Stimulated activated CD4-positive, alpha-beta T cell treated with anti-CD3 and anti-CD28 coated beads, Interleukin-1b, Interleukin-23, amount 100 ng/mL, for 1 hour (primary cell): ENCODE measurements at places on chromosomes 7 and 10.

DNA sequence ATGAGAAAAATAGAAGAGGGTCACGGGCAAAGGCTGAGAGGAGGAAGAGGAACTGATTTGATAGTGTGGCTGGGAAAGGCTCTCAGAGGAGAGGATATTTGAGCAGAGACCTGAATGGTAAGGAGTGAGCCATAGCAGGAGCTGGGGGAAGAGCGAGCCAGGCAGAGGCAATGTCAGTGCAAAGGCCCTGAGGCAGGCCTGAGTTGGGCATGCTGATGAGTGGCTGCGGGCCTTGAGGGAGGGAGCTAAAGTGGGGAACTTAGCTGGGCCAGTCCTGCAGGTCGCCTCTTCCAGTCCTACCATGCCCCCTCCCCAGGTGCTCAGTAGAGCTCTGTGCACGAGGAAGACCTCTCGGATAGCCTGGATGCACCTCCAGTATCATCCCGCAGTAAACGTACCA, 55.4 kb upstream of the FGFR2 start:
- no peak for DNase-seq

DNA sequence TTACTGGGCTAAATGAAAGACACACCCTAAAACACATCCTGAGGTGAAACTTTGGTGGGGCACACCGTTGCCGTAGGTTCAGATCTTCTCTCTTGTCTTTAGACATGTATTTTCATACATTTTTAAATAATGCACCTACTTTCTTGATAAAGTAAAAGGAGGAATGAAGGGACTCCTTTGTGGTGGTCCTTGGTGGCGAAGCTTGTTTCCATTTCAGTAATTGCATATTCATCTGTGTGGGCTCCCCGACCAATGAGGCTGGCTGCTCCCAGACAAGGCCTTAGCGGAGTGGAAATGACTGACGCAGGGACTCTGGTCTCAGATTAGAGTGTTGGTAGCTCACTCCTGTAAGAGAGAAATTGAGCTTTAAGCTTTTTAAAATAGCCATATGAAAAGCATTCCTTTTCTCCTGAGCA, 815 bp downstream of the CCSER2 start:
- peak; percentile 8 for DNase-seq

- no peak for DNase-seq
These were observed 29.5 kb upstream of the HSPB1 start for GRCh38 chr7:76272851-76273497.

DNA sequence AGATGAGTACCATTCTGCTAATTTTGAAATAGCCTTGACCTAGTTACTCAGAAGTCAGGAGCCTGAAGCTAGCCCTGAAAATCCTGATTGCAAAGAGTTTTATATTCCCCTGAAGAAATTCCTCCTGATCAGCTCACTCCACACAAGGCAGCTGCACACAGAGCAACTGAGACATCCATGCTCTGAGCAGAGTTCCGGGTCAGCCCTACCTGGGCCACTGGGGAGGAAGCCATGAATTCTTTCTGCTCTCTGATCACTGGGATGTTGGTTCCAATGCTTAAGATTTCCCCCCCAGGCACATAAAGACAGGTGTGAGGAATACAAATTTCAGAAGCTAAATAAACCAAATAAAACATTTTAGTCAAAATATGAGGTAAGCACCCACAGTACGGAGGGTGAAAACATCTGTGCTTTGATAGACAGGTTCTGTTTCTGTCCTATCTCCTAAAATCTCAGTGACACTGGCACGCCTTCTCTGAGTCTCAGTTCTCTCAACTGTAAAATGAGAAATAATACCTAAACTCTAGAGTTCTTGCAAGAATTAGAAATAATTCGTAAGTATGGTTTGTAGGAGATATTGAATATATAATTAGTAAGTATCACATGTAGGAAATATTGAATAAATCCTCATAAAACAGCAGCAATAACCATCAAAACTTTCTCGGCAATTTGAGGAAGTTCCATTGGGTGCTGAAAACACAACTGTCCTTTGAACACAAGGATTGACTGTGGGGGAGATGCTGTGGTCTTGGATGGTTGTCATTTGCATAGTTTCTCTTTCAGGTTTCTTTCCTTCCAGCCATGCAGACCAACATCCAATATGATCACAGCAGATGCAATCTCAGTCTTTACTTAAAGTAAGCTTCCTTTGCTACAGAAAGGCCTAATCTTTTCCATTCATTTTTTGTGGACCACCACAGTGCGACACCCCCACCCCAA, 133.0 kb upstream of the TNS3 start:
- DNase-seq, result no peak

GRCh38 chr7:105764506-105764905, 111.9 kb downstream of the ATXN7L1 start:
- DNase-seq, result no peak

DNA sequence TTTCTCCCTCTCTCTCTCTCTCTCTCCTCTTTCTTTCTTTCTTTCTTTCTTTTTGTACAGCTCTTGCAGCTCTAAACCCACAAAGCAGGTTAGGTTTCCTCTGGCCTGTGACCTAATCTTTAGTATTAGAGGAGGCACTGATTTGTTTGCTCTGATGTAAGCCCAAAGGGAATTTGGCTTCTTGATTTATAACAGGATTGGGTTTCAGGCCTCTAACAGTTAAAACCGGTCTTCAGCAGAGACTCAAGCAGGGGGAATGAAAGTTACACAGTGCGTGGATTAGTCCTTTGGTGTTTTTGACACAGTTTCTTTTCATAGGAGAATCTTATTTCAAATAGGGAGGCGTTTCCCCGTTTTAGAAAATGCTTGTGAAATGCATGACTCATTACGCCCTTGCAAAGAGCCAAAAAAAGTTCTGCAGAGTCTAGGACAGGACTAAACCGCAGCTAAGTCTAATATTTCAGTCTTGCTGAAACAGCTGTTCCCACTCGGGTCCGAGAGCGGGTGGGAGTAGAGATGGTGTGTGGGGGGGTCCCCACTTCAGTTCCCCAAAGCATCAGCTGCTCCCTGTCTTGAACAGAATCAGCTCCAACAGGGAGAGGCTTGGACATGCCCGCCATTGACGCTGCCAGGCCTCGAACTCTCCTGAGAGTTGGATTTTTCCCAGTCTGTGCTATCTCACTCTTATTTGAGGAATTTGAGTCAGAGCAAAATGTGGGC, 296.5 kb upstream of the PITRM1 start:
- no peak for DNase-seq
